Spinal cord (tissue), 10 donors: ENCODE measurements at places on chromosomes 5 and 9.

GRCh38 chr5:5634817-5635216 is 212.3 kb downstream of the ICE1 start:
- no peak for DNase-seq

- DNase-seq = no peak
Observed at GRCh38 chr5:38290028-38290653, 31.8 kb downstream of the EGFLAM start.

GRCh38 chr5:154213592-154213991 is 23.1 kb downstream of the GALNT10 start:
- no peak for DNase-seq

GRCh38 chr9:99582814-99583213 is 238.9 kb upstream of the NR4A3 start:
- no peak for DNase-seq

GRCh38 chr5:82331557-82331956 is 53.4 kb upstream of the RPS23 start:
- DNase-seq = no peak

DNA sequence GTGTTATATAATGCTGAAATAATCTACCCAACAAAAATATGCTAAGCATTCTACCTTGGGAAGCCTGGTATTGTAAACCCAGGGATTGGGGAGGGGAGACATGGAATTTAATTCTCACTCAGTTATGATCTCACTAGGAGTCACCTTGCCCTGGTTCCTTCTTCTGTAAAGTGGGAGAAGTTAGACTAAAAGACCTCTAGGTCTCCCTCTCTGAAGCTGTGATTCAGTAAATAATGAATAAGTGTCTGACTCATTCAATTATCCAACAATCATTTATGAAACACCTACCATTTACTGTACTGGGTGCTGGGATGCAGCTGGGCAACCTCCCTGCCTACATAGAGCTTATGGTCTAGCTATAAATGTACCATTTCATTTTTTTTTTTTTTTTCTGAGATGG is 20.2 kb upstream of the SPARC start:
- no peak for DNase-seq

GRCh38 chr9:78030553-78031443 is 813 bp downstream of the GNAQ start:
- no peak for DNase-seq
